HepG2 (cell line): ENCODE measurements at places on chromosomes 16 and 17.

GRCh38 chr16:53962041-53962440 lies 258.1 kb downstream of the FTO start:
- no peaks in the 10 kb centered on the region for H3K36me3 ChIP-seq
- H3K4me1 ChIP-seq: no peaks in the 10 kb centered on the region
- H3K4me3 ChIP-seq: no peak overlapping the region

DNA sequence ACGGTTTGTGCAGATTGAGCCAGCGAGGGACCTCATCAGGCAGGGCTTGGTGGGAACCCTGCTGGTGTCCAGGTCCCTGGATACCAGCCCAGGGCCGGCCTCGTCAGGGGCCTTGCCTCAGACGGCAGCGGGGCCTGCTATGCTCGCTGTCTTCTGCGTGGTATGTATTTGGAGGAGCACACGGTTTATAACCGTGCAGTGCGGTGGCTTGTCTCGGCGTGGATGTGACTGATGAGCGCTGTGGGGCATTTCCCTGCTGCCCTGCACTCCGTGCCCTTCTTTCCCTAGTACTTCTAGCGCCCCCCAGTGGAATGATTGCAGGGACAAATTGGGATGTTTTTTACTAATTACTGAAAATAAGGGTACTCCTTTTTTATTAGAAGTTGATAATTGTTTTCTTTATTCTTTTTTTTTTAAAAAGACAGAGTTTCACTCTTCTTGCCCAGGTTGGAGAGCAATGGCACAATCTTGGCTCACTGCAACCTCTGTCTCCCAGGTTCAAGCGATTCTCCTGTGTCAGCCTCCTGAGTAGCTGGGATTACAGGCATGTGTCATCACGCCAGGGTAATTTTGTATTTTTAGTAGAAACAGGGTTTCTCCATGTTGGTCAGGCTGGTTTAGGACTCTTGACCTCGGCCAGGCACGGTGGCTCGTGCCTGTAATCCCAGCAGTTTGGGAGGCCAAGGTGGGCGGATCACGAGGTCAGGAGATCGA lies 15.3 kb downstream of the TBCD start:
- no peaks in the 10 kb centered on the region for H3K27me3 ChIP-seq
- peaks cover 24% of the 10 kb centered on the region for H3K36me3 ChIP-seq
- no peak overlapping the region for H3K27ac ChIP-seq
- no peaks in the 10 kb centered on the region for H3K4me1 ChIP-seq
- peak; percentile 49 for DNase-seq
- no peak overlapping the region for H3K4me3 ChIP-seq

- peak overlapping the region; percentile 55 for H3K4me3 ChIP-seq
- no peak for DNase-seq
- H3K36me3 ChIP-seq: no peaks in the 10 kb centered on the region
- no peak overlapping the region for H3K27ac ChIP-seq
- peaks cover 68% of the 10 kb centered on the region for H3K4me1 ChIP-seq
These were observed 2.0 kb upstream of the NHLRC4 start for GRCh38 chr16:564690-565418.

DNA sequence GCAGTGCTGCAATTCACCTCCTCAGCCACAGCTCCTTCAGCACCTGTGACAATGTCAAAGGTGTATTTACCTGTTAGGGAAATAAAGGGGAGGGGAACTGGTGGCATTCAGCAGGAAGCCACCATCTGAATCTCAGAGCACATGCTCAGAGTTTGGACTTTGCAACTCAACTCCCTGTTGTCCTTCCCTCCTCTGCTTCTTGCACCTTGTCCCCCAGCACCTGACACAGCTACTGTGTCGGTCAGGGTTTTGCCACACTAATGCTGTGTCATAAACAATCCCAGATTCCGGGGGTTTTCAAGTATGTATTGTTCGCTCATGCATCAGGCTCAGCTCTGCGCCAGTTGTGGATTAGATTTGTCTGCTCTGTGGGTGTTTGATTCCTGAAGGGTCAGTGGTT lies 43.7 kb downstream of the HSBP1 start:
- DNase-seq: no peak
- no peak overlapping the region for H3K27ac ChIP-seq
- H3K4me3 ChIP-seq: no peak overlapping the region
- H3K27me3 ChIP-seq: no peaks in the 10 kb centered on the region
- H3K4me1 ChIP-seq: peaks cover 11% of the 10 kb centered on the region

DNA sequence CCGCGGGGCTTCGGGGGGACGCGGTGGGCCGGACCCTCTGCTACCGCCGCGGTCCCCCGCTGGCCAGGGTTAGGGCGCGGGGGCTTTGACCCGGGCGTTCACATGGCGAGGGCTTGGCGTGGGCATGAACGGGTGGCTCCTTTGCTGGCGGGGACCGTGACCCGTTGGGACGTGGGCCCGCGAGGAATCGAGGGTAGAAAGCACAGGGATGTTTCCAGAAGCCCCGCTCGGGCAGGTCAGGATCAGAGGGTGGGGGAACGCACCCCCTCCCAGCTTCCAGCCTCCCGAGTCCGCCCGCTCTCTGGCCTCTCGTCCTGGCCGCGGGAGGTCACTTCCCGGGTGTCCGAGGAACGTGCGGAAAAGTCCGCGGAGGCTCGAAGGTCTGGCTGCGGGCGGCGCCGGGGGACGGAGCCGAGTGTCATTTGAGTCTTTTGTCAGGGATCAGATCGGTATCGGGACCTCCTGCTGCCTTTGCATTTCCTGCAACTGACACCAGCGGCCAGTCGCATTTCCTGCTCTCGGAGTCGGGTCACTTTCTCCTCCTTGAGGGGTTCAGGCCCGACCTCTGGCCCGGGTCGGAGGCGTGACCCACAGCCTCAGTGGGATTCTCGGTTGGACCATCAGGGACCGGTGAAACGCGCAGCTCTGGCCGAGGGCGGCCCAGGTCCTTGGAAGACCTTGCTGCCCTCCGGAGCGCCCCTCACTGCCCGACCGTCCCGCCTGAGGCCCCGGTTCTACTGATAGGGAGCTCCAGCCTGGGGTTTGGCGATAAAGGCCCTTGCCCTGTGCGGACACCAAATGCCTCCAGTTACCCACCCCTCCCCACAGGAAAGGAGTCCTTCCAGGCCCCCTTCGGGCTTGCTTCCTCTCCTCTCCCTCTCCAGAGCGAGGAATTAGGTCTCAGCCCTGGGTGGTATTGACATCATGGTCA lies 702 bp upstream of the WNT3 start:
- no peaks in the 10 kb centered on the region for H3K36me3 ChIP-seq
- peak overlapping the region; percentile 56 for H3K4me3 ChIP-seq
- H3K27ac ChIP-seq: no peak overlapping the region
- peaks cover 68% of the 10 kb centered on the region for H3K27me3 ChIP-seq

DNA sequence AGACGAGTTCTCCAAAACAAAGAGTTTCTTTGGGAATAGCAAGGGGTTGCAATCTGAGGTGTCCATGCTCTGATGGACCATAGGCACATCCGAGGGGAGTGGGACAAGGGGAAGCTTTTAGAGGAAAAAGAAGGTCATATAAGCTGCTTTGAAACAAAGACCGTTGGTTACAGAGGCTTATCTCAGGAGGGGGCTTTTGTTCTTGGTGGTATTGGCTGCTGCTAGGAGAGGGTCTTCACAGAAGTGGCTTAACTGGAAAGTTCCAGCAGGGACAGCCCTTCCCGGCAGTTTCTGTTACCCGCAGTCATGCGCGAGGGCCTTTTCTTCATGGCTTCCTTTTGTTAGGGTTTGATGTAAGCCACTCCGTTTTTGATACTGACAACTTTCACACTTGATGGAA lies 76.0 kb downstream of the RAP1GAP2 start:
- no peak overlapping the region for H3K4me3 ChIP-seq
- no peaks in the 10 kb centered on the region for H3K27me3 ChIP-seq
- H3K4me1 ChIP-seq: peaks cover 40% of the 10 kb centered on the region
- DNase-seq: no peak
- no peak overlapping the region for H3K27ac ChIP-seq
